CD14-positive monocyte (primary cell): ENCODE measurements at places on chromosomes 1 and 21. TPM values are rescaled to one million over a fixed set of nuclear protein-coding genes. Genes with fewer than 3 reads are reported as not detected.

GRCh38 chr1:5223206-5223605 is 568.8 kb downstream of the AJAP1 start:
- H3K27ac ChIP-seq = no peak overlapping the region
- no peak for DNase-seq
- no peaks in the 10 kb centered on the region for H3K36me3 ChIP-seq
- H3K4me3 ChIP-seq = no peak overlapping the region

DNA sequence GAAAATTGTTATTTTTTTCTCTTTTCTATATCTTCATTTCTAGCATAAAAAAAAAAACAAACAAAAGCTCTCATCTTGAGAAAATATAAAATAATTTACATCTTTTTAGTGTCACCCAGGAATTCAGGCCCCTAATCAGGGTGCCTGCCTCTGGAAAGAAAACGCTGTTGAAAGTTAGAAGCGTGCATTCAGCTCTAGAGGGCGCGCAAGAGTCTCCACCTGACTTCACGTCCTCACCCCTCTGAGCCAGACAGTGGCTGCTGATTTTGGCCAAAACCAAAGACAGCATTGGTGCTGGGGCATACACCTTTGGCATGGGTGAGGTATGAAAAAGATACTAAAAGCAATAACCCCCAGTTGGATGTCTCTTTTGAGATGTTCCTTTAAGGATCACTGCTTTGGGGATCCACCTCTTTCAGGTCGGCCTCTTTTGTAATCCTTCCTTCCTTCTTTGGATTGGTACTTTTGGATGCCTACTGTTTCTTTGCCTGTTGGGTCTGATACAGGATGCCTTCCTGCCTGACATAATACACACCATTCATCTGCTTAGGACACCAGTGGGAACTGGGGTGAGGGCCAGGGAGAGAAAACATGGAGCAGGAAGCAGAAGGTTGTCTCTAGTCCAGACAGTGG is 77.6 kb upstream of the CHRM3 start:
- DNase-seq = no peak
- H3K27ac ChIP-seq = no peak overlapping the region
- no peak overlapping the region for H3K4me3 ChIP-seq
- H3K4me1 ChIP-seq = no peaks in the 10 kb centered on the region
- no peaks in the 10 kb centered on the region for H3K36me3 ChIP-seq
- H3K27me3 ChIP-seq = no peaks in the 10 kb centered on the region

DNA sequence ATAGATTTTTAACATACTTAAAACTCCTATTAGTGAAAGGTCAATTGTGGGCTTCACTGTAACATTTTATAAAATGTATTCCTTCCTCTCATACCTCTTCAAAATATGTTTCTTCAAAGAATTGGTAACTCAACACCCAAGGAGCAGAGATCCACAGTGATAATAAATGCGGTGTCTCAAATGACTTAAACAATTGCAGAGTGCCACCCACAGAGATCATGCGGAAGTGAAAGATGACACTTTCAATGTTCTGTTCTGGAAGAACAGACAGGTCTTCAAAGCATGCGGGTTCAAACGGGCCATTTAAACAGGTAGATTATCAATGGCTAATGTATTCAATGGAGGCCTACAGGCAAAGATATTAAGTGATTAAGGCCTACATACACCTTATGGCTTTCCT is 157.0 kb upstream of the GREM2 start:
- H3K27me3 ChIP-seq = no peaks in the 10 kb centered on the region
- no peaks in the 10 kb centered on the region for H3K36me3 ChIP-seq
- no peak for DNase-seq
- no peak overlapping the region for H3K27ac ChIP-seq

DNA sequence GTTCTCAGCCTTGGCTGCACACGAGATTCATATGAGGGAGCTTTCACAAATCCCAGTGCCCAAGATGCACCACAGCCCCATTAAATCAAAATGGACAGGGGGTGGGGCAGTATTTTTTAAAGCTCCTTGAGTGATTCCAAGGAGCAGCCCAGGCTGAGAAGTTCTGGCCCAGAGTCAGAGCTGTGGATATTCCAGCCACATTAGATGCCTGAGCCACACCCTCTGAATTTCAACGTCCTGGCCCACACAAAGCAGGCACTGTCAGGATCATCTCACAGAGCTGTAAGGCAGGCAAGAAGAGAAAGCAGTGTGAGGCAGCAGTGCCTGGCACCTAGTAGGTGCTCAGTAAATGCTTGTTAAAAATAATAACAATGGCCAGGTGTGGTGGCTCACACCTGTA is 37.4 kb downstream of the PAX7 start:
- H3K4me1 ChIP-seq = no peaks in the 10 kb centered on the region
- H3K27ac ChIP-seq = no peak overlapping the region
- H3K4me3 ChIP-seq = no peak overlapping the region
- H3K27me3 ChIP-seq = no peaks in the 10 kb centered on the region
- DNase-seq = no peak

GRCh38 chr21:42012763-42013329 is 2.7 kb upstream of the ZBTB21 start:
- no peak overlapping the region for H3K4me3 ChIP-seq
- H3K27me3 ChIP-seq = peaks cover 10% of the 10 kb centered on the region
- no peak overlapping the region for H3K27ac ChIP-seq
- peaks cover 19% of the 10 kb centered on the region for H3K4me1 ChIP-seq

- peaks cover 41% of the 10 kb centered on the region for H3K27me3 ChIP-seq
- H3K27ac ChIP-seq = no peak overlapping the region
- H3K4me3 ChIP-seq = peak overlapping the region; percentile 1
- H3K4me1 ChIP-seq = peaks cover 27% of the 10 kb centered on the region
Measured at GRCh38 chr1:1040004-1040991, 20.4 kb downstream of the AGRN start.

GRCh38 chr1:35717911-35718476 is 690 bp downstream of the C1orf216 start:
- DNase-seq = peak; percentile 43
- no peaks in the 10 kb centered on the region for H3K27me3 ChIP-seq
- peak overlapping the region; percentile 89 for H3K27ac ChIP-seq
- peaks cover 32% of the 10 kb centered on the region for H3K4me1 ChIP-seq
- peak overlapping the region; percentile 95 for H3K4me3 ChIP-seq
- H3K36me3 ChIP-seq = peaks cover 18% of the 10 kb centered on the region

ARMH1 gene
- 209 and 232 TPM in 2 replicates for polyA plus RNA-seq
